ENCODE measurements at places on chromosomes 4 and X. TPM values are rescaled to one million over a fixed set of nuclear protein-coding genes. Genes with fewer than 3 reads are reported as not detected.

GRCh38 chr4:10582059-10582686 lies 102.4 kb downstream of the CLNK start:
- peak; percentile 77 for DNase-seq

DNA sequence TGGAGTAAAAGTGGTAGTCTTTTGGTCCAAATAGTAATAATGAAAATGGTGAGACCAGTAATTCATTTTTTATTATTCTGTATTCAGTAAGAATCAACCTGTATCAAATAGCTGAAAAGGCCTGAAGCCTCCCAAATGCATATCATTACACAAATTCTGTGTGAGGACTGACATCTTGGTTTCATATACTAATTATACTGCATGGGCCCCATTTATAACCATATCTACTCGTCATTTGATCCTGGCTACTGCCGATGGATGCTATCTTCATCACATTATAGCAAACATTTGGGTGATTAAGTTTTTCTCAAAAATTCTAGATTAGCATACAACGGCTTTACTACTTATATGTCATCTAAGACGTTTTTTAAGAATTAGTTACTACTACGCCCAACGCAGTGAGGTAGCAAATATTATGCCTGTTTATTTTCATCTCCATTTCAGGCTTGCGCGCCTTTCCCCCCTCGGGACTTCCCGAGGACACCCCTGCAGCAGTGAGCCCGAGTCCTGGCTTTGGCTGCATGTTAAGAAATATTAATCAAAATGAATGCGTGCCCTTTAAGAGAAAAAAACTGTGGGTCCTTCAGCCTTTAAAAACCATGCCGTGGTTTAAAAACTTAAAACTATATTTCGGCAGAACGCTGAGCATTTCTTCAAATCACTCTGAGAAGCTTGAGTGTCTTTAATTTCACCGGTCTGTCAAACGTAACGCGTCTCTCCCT lies 814 bp upstream of the MMAA start:
- peak; percentile 22 for DNase-seq

P2RY8 gene
- under 0.01 TPM for total RNA-seq

DNA sequence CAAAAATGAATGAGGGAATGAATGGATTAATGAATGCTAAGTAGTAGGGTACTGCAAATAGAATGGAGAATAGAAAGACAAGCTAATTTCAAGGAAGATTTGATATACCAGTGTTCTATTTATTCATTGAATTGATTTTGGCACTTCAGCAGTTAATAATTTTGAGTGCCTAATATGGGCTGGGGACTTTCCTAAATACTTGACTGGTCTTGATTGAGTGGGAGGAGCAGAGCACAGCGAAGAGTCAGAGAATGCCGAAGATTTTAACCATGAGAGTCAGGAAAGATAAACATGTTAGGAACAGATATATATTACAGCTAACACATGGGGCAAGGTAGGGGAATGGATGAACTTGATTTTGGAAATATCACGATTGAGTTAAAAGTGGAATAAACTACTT lies 10.6 kb downstream of the IL15 start:
- DNase-seq = no peak

TEX11 gene
- total RNA-seq = not detected

All from lung microvascular endothelial cell (primary cell).